ENCODE measurements at places on chromosomes 1 and 21.

GRCh38 chr1:180609643-180610555 is 21.9 kb upstream of the XPR1 start:
- peak; percentile 40 for DNase-seq

DNA sequence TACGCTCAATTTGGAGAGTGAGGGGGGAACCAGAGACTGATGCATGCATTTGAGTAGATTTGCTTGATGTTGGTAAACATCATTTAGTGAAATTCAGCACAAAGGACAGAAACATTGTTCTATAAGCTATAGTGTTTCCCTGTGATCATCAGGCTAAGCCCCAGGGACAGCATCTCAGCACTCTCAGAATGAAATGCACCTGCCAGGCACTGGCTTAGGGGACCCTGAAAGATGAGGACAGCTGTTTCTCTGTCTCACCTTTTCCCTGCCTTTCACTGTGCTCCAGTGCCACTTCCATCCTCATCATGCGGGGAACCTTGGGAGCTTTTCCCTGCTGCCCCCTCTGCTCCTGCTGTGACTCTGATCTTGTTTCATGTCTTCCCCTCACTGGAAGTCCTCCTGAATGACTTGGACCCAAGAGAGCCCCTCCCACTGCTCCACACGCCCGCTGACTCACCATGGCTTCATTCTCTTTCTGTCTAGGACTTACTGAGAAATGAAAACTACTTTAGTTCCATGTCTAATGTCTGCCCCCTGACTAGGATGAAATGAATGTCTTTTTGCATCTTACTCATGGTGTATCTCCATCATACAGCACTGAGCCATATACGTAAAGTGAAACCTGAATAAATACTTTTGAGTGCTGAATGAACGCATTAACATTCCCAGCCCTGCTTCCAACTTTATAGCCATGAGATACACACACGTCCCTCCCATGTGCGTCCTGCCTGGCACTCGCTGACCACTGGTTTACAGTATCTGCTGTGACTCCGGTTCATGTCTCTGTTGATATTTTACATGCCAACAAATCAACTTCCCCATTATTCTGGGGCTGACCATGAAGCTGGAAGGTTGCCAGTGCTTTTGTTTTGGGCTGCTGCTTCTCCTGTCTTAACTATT is 182.0 kb downstream of the PCP4 start:
- DNase-seq, result no peak

GRCh38 chr1:183417772-183418491 is at the start of gene NMNAT2:
TSS of gene NMNAT2 (minus strand) at chr1:183418380. CDS start at chr1:183418267, 113 bp downstream.
- DNase-seq, result no peak

- DNase-seq, result no peak
These were observed 69.9 kb upstream of the USP25 start for GRCh38 chr21:15659753-15660422.

- no peak for DNase-seq
These were observed 20.5 kb upstream of the KCNE2 start for GRCh38 chr21:34343347-34343746.

DNA sequence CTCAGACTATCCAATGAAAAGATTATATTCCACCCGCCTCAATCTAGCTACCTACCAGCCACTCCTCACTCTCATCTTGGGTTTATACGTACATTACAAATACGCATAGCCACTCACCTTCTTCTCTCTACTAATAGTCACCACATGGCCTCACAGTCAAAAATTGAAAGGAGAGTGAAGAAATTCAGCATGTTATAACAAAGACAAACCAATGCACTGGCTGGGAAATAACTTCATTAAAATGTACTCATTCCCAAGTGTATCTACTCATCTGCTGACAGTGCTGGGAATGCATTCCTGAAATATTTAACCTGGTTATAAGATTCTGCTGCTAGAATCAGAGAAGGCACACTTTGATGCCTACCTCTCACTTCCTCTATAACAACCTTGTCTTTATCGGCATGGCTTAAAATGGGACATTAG is 6.5 kb downstream of the ZNF644 start:
- DNase-seq, result no peak

- DNase-seq, result peak; percentile 2
These were observed 184.8 kb downstream of the BRINP2 start for GRCh38 chr1:177355575-177355974.

DNA sequence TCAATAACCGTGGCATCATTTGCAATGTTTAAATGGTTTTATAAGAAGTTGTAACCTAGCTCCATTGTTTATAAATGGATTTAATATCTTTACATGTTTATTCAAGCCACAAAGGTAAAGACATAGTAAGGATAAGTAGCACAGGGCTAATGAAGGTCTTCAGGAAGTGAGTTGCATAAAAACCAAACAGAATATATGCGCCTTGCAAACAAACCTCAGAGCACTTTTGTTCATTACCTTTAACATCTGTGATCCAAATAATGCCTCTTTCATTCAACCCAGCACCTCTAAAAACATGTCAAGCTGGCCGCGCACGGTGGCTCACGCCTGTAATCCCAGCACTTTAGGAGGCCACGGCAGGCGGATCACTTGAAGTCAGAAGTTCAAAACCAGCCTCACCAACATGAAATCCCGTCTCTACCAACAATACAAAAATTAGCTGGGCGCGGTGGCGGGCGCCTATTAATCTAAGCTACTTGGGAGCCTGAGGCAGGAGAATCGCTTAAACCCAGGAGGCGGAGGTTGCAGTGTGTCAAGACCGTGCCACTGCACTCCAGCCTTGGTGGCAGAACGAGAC is 25.3 kb downstream of the BRINP3 start:
- no peak for DNase-seq

GRCh38 chr1:109277434-109278204 is 5.3 kb downstream of the PSRC1 start:
- peak; percentile 78 for DNase-seq

GRCh38 chr1:184610876-184611595 is 143.6 kb downstream of the EDEM3 start:
- no peak for DNase-seq

DNA sequence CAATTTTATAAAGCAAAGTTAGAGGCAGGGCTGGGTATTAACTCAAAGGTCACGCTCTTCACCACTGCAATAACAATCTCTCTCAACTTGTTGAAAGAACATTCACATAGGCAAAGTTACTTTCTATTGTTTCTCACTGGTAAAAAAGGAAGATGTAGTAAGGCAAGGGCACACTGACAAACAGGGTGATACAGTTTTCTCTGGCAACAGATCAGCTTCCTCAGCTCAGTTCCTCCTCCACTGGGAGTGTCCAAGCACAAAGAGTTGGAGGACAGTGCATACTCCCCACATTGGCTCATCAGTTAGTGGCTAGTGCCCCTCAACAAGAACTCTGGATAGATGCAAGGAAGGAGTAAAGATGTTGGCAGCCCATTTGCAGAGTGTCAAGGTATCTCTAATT is 3.7 kb downstream of the PLPPR4 start:
- no peak for DNase-seq

DNA sequence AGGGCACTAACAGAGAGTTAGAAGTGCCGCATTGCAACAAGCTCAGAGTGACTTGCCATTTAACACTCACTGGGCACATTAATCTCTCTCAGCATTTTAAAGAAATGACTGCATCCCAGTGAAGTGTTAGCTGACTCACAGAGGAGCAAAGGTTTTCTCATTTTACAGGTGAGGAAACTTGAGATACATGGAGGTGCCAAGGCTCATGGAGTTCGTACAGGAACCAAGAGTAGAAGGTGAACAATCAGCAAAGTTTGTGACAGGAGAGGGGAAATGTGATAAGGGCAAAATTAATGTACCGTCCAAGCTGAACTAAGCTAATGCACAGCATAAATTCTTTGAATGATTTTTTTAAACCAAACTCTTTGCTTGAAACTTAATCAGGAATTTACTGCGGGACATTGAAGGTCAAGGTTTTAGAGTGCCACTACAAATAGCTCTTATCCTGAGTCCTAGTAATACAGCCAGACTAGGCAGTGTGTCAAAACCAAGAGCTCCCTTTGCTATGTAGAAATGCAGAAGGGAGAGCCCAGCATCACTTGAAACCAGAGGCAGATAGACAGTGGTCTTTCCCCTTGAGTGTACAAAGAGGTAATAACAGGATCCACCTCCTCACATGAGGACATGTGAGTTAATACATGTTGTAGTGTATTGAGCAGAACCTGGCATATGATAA is 22.4 kb upstream of the NTPCR start:
- no peak for DNase-seq

GRCh38 chr1:93304716-93305138 is 41.0 kb upstream of the DR1 start:
- peak; percentile 57 for DNase-seq

GRCh38 chr1:160741092-160741501 is 2.0 kb downstream of the SLAMF7 start:
- no peak for DNase-seq

GRCh38 chr1:99638853-99639252 is 7.1 kb upstream of the PALMD start:
- DNase-seq, result no peak

DNA sequence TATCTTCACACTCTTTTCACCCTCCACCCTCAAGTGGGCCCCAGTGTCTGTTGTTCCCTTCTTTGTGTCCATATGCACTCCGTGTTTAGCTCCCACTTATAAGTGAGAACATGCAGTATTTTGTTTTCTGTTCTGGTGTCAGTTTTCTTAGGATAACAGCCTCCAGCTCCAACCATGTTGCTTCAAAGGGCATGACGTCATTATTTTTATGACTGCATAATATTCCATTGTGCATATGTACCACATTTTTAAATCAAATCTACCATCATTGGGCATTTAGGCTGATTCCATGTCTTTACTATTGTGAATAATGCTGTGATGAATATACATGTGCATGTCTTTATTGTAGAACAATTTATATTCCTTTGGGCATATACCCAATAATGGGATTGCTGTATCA is 140.3 kb downstream of the LYPLAL1 start:
- DNase-seq, result no peak

GRCh38 chr1:119953266-119953998 is 57.1 kb upstream of the ADAM30 start:
- DNase-seq, result no peak

DNA sequence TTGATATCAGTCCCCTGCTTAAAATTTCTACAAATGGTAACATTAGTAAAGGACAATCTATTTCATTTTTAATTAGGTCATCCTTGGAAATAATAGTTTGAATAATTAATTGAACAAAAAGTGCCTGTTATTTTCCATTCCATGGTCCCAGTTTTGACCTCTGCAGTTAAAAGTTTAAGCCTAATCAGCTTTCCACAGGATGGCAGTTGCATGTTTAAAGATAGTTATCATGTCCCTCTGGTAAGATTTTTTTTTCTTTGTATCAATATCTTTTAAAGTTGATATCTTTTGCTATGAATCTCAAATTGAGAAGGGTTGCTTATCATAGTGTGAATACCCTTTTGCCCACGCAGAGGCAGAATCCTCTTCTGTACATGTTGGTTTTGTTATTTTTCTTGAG is 90.4 kb downstream of the HS2ST1 start:
- DNase-seq, result peak; percentile 24

DNA sequence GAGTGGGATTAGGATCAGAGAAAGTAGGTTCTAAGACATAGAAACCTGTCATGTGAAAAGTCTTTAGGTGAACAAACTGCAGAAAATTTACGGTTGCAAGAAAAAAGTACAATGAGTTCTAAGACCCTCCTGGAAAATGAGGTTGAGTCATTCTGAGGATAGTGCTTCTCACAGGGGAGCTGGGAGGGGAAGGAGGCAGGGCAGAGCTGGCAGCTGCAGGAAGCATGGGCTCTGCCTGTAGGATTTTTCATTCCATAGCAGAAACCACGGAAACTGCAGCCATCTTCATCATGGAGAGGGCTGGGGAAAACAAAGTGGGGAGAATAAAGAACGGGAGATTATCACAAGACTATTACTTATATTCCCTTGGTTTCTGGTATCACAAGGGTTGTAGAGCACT is 25.8 kb upstream of the THEM4 start:
- no peak for DNase-seq

DNA sequence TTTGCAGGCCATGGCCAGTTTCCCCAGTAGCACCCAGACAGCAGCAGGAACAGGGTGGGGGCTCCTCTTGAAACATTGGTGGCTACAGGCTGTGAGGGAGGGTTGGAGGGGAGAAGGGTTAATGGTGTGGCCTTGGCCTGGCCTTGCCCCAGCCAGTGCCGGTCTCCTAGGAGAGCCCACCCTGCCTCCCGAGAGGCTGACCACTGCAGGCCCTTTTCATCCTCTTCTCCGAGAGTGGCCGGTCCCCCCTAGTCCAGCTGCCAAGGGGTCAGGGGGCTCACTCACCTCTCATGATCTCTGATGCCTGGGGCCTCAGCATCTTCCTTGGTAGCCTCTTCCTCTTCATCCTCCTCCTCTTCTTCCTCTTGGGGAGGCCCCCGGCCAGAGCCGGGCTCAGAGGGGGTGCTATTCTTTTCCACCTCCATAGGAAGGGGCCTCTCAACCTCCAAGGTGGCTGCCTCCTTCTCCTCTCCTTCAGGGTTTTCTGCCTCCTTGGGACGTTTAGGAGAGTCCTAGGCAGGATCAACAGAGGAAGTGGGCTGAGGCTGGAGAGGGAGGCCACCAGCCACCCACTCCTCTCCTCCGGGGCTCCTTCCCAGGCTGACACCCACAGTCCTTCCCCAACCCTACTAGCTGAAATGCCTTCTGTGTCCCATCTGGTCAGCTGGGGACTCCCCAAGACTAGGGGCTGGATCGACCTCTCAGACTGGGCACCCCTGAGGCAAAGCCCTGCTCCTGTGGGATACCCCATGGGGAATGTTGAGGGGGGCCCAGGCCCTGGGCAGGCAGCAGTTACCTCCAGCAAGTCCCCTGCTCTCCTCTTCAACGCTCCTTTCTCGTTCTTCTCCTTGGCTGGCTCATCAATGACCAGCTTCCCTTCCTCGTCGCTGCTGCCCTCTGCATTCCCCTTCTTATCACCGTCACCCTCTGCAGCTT is 2.7 kb upstream of the MRPL24 start:
- no peak for DNase-seq

GRCh38 chr1:3511856-3512255 is 57.4 kb downstream of the ARHGEF16 start:
- no peak for DNase-seq

- DNase-seq, result no peak
These were observed 130.9 kb downstream of the FOXD2 start for GRCh38 chr1:47568763-47569162.

- no peak for DNase-seq
These were observed 140.9 kb downstream of the ACTL8 start for GRCh38 chr1:17895986-17896385.

DNA sequence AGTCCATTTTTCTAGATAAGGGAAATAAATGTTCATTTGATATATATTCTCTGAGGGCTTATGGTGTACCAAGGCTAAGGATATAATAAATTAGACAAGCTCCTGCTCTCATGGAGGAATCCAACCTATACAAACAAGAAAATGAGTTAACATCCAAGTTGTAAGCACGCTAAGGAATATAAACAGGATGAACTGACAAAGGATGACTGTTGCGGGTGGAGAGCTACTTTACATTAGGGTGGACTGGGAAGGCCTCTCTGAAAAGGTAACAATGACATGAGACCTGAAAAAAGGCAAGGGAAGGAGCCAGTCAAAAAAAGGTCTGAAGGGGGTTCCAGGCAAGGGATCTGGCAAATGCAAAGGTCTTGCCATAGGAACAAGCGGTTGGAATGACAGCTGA is 3.1 kb downstream of the BCAR3 start:
- no peak for DNase-seq

DNA sequence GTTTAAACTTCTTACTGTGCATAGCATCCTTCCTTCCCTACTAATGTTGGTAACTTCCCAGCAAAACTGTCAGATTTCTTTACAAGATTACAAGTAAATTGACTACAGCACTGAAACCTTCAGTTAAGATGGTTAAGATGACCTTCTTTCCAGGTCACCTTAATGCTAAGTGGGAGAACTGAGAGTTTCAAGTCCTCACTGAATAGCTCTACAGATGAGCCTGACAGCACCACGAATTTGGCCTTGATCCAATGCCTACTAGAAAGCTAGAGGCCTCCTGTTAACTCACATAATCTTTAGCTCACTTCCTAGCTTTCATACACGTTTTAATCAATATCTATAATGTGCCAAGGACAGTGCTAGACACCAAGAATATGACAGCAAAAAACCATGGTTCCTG is 276.0 kb upstream of the PLD5 start:
- DNase-seq, result no peak

Measured in erythroblast (primary cell).